ENCODE measurements at places on chromosomes 1 and 21.

GRCh38 chr1:71193153-71193552 is 112.3 kb upstream of the ZRANB2 start:
- DNase-seq, result no peak

DNA sequence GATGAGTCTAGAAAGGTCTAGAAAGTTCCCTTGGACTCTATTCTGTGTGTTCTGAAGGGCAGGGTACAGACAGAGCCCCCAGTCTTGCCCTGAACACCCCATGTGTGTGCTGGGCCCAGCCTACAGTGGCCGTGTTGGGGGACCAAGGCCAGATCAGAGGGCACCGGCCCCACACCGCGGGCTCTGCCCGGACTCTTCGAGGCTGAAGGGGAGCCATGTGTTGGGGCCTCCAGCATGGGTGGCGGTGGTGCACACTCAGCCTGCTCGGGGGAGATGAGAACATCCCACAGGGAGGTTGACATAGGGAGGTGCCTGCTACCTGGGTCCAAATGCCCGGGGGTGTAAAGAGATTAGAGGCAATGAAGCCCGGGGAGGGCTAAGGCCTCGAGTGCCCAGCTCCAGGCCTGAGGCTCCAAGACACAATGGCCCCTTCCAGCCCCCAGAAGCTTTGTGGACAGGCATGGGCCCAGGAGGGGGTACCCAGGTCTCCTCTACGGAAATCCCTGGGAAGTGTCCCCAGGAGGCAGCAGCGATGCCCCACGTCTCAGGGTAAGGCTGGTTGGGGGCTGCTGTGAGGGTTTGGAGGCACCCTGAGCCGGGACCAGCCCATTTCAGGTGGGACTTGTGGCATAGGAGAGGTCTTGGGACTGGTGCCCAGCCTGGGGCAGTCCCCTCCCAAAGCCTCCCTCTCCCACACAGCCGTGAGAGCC is 12.1 kb downstream of the ARHGEF16 start:
- DNase-seq, result no peak

DNA sequence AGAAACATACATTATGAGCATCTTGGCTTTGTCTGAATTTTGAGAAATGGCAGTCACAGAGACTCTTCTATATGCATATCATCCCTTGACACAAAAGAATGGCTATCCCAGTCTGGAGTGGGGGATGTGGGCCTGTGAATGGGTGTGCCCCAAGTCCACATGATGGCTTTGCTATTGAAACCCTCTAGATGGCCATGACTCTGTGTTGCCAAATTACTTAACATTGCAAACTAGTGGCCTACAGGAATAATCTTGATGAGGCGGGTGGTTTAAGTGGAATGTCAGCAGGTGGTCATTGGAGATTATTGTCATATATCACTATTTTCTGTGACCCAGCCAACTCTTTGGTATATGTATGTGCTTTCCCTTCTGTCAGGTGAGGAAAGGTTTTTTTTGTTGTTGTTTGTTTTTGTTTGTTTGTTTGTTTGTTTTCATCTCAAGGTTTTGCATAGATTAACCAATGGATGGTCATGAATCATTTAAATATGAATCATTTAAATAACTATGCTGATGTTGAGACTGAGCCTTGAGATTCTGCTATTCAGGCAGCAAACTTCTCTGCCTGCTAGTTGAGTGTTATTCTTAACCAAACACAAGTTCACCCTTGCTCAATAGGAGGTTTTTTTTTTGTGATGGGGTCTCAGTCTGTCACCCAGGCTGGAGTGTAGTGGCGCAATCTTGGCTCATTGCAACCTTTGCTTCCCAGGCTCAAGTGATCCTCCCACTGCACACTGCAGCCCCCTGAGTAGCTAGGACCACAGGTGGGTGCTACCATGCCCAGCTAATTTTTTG is 103.0 kb downstream of the NOS1AP start:
- DNase-seq, result no peak

- DNase-seq, result no peak
These were observed 1.8 kb upstream of the GBP5 start for GRCh38 chr1:89274411-89274857.

Data from iPS DF 6.9 (cell line).